HCT116 (cell line): ENCODE measurements at places on chromosomes 4 and X.

- no peak for DNase-seq
Observed at GRCh38 chr4:169099771-169100180, 89.7 kb upstream of the CBR4 start.

DNA sequence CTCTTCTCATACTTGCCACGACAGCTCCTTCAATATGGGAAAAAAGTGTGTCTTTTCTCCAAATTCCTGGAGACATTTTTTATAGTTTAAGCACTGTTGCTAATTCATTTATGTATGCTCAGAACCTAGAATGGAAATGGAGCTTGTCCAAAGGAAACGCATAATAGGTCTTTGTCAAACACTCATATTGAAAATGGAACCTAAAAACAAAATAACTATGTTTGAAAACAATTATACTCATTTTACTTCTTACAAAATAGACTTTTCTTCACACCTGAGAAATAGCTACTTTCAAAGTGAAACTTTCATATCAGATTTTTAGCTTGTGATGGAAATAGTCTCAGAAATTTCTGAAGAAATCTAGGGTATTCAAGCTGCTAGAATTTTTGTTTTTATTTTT, 529.7 kb upstream of the BOD1L1 start:
- no peak for DNase-seq

DNA sequence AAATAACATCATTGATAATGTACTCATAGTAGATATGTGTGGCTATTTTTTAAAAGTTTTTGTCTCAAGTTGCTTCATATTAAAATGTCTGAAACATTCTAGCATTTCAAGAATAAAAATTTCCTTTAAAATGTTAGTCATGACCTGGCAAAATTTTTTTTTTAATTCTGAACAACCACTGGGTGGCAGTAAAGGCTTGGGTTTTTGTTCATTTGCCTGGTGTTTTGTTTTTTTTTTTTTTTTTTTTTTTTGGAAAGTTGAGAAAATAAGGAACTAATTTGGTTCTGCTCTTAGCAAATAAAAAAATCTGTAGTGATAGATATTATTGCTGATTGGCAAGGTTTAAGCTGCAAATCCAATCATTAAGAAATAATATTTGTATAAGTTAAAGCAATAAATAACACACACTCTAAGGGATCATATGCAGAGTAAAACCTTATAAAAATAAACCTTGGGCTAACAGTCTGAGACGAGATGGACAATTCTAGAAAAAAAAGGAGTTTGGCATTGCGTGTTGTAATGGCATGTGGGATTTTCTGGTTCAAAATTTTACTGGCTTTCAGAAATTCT, 81.4 kb downstream of the CEP44 start:
- peak; percentile 26 for DNase-seq

DNA sequence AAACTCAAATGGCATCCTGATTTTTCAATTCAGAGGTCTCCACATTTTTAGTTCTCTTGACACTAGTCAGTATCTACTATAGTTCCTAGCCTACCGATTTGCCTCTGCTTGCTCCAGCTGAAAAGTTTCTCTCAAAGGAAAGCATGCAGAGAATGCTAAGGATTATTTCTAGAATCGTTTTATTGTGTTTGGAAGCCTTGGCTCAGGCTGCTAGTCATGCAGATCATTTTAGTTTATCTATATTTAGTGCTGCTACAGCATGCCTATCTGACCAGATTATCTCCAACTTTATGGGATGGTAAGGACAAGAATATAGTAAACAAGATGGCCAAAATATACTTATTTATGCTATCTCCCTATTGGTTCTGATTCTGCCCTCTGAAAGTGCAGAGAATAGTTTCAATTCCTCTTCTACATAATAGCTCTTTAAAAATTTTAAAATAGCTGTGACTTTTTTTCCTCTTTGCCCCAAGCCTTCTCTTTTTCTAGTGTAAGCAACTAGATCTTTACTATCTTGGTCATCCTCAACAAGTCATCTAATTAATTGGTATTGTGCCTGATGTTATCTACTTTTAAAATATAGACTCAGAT, 15.7 kb upstream of the DRP2 start:
- no peak for DNase-seq

GRCh38 chr4:145538596-145538995, 56.9 kb downstream of the SMAD1 start:
- DNase-seq = no peak

DNA sequence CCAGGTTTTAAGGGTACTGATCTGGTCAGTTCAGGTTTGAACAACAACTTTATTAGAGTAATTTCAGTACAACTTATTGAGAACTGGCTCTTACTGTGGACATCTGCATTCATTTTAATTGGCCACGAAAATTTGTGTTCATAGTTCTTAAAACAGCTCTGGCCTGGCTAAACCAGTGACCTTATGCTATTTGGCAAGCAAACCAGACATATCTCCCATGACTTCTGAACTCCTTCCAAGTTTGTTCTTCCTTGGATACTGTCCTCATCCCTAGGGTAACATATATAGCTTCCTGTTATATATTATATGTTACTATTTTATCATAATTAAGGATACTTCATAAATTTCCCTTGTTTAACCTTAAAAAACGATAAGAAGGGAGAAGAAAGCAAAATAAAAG, 841.9 kb downstream of the TRAM1L1 start:
- no peak for DNase-seq

GRCh38 chr4:63211375-63211774, 1197.9 kb downstream of the TECRL start:
- no peak for DNase-seq

DNA sequence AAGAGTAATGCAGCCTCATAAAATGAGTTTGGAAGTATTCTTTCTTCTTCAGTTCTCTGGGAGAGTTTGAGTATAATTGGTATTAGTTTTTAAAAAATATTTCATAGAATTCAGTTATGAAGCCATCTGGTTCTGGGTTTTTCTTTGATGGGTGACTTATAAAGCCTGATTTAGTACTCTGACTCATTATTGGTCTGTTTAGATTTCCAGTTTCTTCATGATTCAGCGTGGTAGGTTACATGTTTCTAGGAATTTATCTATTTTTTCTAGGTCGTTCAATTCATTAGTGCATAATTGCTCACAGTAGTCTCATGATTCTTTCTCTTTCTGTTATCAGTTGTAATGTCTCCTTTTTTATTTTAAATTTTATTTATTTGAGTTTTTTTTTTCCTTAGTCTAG, 111.2 kb downstream of the CEP44 start:
- DNase-seq = no peak

- DNase-seq = no peak
Observed at GRCh38 chr4:81845761-81846160, 374.1 kb upstream of the RASGEF1B start.

GRCh38 chrX:155246748-155247147, 17.5 kb downstream of the RAB39B start:
- no peak for DNase-seq

- no peak for DNase-seq
Observed at GRCh38 chr4:62822306-62822705, 1586.9 kb downstream of the TECRL start.

DNA sequence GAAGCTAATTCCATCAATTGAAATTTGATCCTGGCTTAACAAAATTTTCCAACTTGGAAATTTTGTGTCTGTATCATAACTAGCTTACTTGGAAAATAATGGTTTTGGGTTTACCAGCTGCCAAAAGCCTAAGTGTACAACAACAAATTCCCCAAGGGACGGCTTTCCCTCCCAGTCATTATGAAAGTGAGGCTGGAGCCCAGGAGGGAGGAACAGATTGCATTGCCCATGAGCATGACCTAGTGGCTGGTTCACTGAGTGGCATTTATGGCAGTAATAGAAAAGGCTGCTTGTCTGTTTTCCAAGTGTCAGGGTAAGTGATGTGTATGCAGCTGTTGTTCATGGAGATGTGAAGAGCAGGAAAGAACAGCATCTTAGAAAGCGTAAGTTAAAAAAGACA, 70.8 kb upstream of the HHIP start:
- no peak for DNase-seq

GRCh38 chr4:123709336-123709735, 312.7 kb downstream of the SPRY1 start:
- DNase-seq = peak; percentile 6

- no peak for DNase-seq
Observed at GRCh38 chr4:83850435-83850834, 314.5 kb downstream of the GPAT3 start.

DNA sequence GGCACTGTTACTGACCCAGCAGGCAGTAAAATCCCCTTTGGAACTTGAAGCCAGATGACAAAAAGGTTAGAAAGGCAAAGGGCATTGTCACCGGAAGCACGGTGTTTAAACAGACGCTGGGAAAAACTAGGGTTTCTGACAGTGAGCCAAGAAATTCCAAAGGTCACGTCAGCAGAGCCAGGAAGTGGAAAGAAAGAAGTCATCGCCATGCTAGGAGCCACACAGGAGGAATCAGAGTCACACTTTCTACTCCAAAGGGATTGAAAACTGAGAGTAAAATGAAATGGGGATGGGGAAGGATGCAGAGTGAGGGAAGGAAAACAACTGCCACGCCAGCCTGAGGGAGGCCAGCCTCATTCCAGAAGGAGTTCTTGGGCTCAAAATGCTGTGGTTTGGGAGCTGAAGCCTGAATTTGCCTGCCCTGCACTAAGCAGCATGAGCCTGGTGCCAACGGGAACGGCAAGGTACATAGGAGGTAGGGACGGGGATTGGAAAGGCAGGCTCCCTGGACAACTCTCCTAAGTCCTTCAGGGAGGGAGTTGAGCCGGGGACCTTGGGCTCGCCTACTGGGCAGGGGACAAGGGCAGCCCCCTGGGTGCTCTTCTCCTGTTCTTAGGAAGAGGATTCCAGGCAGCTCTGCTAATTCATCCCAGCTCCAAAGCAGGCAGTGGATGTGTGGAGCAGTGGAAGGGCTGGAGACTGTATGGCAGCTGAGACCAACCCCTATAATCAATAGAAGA, 66.8 kb downstream of the SOWAHB start:
- peak; percentile 47 for DNase-seq

DNA sequence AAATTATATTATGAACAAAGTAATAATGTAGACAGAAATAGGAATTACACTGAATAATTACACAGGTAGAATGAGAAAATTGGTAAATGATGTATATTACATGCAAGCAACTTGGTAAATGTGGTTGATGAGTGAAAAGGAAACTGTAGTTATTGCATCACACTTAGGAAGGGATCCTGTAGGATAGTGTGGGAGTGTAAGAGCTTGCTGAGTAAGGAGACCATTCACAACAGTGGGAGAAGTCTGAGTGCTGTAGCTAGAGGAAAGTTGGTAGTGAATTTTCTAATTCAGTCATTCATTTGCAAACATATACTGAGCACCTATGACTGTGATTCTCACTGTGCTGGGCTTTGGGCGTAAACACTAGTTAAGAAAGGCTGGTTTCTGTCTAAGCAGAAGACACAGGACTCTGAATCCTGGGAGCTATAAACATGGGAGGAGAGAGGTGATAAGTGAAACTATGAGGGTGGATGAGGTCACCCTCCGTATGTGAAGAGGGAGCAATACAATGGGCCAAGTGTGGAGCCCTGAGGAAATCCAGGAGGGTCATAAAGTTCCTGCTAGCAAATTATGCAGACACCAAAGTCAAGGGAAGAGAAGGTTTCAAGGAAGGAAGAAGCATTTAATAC, 14.2 kb upstream of the CPE start:
- DNase-seq = no peak

DNA sequence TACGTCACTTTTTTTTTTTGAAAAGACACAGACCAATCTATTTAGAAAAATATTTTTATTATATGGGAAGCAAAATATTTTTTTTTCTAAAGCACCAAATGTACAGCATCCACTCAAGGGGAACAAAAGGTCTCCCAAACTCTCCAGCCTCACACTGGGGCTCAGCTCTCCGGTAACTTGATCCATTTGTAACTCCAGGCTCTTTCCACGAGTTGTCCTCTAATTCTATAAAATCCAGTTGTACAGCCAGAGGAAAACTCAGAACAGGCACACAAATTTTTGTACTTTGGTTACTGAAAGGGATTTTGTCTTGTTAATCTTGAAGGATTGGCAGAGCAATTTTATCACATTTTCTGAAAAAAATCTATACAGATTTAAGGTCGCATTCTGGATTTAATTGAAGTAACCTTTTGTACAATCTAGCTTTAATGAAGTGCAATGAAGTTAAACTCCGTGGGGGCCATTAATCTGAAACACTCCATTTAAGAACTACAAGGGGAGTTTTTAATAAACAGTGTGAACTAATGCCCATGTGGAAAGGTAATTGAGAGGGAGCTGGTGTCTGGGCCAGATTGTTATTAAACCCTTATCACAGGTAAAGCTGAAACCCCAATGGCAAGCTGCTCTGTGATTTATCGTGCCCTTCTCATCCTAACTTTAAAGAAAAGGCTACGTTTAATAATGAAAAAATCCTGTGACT, 161.2 kb upstream of the FRG1 start:
- DNase-seq = no peak

DNA sequence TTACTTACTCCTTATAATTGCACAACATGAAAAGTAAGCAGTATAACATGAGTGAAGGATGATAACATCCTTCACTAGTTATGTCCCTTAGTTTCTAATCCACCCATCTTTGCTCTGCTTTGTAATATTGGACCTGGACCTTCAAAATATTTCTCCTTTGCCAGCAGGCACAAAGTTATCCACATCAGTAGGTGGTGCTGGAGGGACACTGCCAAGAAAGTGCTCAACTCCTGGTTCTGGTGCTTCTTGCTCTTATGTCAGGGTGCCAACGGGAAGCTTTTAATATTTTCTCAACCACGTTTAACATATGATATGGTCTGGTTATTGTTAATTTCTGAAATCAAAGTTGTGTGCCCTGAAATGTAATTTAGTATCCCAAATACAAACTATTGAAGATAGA, 49.1 kb downstream of the TMEM165 start:
- DNase-seq = peak; percentile 13

DNA sequence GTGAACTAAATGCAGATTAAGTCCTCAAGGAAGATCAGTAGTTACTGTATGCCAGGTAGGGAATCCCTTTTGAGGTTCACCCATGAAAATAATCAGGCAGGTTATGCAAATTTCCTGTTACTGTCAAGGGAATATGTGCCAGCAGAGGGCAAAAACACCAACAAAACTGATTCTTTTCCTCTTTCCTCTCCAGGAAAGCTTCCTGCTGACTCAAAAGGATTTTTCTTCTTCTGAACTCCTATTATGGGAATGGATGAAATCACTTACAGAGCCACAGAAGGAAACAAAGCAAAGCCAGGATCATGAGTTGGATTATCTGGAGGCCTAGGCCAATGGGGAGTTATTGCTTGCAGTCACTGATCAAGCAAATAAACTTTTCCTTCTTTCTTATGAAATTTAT, 49.7 kb downstream of the TMPRSS11F start:
- no peak for DNase-seq

DNA sequence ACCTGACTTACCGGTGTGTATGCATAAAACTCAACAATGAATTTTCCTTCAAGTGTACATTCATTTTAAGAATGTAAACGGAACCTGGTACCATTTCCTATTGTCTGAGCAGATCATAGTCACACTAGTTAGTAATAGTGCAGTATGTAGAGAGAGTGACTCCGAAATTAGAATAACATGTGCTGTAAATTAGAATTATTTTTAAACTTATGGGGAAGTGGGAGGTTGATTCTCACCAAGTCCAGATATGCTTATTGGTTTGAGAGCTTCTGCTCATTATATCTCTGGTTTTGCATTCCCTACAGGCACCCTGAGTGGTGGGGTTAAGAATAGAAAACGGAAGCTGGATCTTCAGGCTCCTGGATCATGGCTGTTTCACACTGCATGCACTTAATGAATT, 39.6 kb downstream of the KLF3 start:
- DNase-seq = no peak
